ENCODE measurements at places on chromosomes 2 and 18.

DNA sequence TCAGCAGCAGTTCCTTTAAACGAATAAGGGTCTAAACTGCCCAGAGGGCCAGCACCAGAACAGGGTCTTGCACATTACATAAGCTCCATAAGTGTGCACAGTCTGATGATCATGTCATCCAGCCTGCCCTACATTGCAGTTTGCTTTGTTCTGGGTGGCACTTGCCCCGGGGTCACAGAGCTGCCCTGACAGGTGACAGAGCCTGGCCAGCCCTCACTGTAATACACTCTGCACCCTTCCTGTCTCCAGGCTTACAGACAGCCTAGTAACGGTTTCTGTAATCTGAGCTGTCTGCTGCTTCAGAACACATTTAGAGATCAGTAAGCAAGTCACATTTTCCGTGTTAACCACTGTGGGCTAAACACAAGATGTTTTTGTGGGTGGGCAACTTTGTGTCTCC, 213.3 kb downstream of the FAM210A start:
- no peak for DNase-seq

DNA sequence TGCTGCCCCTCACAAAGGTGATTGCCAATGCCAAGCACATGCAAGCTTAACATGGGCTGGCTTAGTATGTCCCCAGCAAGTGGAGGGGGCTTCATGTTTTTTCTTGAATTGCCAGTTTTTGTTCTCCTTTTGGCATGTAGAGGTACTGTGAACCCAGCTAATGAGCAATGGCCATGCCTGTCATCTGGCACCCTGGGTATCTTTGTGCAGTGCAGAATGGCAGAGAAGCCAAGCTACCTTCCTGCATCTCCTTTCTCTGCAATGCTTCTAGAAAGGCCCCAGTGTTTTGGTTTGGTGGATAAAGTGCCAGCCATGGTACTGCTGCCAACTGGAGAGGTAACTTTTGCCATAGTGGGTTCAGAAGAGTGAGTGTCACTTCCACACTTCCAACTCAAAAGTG, 576.9 kb downstream of the CMPK2 start:
- no peak for DNase-seq

GRCh38 chr2:136408795-136409194, 290.8 kb upstream of the CXCR4 start:
- no peak for DNase-seq

GRCh38 chr2:39948016-39948719, 169.1 kb upstream of the THUMPD2 start:
- DNase-seq, result no peak

DNA sequence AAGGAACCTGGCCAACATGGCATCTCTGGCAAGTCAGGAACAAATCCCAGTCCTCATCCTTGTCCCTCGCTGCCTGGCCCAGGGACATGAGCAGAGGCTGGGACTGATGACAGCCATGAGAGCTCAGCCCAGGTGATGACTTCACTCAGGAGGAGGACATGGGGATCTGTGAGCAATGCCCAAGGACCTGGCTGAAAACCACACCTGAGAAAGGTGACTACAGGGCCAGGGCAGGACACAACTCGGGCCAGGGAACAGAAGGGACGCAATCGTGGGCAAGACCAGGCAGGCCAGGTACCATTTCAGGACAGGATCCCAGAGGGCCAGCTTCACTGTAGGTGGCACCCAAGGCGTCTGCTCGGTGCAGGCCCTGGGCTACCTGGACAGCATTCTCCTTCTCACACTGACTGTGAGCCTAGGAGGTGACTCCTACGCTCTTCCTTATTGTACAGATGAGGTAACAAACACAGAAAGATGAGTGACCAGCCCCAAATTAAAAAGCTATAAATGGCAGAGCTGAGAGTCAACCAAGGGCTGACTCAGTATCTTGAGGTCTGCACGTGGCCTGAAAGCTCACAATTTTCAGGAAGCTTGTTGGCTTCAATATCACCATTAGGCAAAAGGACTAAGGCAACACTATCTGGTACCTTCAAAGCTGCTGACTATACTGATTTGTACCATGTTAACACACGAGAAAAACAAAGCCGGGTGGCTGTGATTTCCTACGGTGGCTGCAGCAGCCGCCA, 141.1 kb downstream of the EIPR1 start:
- no peak for DNase-seq

DNA sequence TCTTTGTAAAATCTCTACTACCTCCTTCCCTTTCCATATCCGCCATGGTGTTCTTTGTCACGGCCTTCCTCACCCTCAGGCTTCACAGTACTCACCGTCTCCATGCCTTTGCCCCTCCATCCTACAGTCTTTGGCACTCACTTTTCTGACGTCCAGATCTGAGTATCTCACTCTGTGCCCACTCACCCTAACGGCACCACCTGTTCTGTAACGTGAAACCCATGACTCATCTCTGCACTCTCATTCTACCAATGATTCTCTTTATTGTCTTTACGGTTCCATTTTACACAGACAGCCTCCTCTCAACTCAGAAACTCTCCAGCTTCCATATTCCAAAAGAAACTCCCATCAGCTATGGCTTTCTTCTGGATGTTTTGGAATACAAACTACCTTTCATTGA, 56.7 kb downstream of the NETO1 start:
- no peak for DNase-seq

DNA sequence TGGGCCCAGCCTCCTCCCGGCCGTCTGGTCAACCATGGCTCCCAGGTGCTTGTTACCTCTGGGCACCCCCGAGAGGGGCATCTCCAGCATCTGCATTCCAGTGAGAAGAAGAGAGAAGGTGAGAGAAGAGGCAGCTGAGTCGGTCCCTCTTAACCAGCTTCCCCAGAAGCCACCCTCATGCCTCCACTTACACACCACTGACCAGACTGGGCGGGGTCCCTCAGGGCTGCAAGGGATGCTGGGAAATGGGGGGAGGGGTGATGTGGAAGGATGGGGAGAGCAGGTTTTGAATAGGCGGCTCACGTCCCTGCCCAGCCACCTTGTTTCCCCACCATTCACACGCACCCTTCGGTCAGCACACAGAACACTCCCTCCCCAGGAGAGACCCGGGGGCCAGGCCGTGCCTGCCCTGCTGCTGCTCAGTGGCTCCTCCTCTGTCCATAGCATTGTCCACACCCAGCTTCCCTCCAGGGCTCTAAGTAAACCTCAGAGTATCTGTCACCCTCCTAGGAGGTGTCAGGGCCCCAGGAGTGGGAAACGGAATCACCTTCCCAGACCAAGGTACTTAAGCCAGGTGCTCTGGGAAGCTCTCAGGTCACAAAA, 34.7 kb downstream of the GBX2 start:
- DNase-seq, result no peak

DNA sequence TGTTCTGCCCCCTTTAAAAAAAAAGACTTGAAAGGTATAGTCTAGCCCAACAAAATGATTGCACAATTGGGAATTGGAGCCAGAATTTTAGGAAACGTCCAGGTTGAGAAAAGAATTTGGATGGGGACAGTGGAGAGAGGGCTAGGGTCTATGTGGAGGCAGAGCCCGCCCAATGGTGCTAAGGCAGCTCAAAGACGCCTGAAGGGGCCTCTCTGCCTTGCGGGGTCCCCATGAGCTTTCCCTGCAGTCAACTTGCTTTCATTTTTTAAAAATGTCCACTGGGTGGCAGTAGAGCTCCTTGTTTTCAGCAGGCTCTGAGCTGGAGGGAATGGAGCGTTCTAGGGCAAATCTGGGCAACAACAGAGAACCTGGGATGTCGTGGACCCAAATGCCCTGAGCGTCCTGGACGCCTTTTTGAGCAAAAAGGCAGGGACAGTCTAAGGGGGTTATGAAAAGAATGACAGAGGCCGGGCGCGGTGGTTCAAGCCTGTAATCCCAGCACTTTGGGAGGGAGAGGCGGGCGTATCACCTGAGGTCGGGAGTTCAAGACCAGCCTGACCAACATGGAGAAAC, 40.2 kb upstream of the ITM2C start:
- peak; percentile 76 for DNase-seq

DNA sequence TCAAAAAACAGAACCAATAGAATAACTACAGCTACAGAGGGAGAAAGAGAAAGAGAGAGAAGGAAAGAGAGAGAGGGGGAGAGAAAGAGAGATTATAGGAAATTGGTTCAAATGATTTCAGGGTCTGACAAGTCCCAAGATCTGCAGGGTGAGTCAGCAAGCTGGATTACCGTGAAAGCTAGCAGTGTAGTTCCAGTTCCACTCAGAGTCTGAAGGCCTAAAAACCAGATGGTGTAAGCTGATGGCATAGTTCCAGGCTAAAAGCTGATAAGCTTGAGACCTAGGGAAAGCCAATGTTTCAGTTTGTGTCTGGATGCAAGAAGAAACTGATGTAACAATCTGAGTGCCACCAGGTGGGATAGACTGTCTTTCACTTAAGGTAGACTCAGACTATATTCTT, 397.7 kb downstream of the TRIB2 start:
- DNase-seq, result no peak
